ENCODE measurements at places on chromosomes 3 and 15. TPM values are rescaled to one million over a fixed set of nuclear protein-coding genes. Genes with fewer than 3 reads are reported as not detected.

DNA sequence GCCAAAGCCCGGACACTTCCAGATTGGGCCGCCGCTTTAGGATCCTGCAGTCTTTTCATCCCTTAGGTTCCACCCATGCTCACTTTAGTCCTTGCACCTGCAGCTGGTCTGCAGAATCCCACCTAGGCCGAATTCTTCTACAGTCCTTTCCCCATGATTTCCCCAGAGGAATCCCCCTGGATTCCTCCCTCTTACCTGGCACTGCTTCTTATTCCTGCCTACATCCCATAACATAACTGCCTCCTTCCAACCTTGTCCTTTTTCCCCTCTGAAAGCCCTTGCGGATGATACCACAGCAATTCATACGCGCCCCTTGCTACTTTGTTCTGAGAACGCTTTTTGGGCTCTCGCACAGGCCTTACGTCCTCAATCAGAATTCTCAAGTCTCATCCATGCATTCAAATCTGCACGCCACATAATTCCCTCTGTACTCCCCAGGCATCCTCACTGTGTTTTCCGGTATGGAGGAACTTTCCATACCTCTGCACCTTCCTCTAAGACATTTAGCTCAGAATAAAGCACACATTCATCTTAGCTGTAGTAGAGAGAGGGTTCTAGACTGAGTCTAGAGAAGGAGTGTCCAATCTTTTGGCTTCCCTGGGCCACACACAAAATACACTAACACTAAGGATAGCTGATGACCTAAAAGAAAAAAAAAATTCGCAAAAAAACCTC is 619 bp downstream of the EIF2AK4 start:
- no peak for DNase-seq

- DNase-seq = no peak
These were observed 53.2 kb upstream of the PPARG start for GRCh38 chr3:12235691-12236090.

ACAN gene
- 0.20 TPM for total RNA-seq

- DNase-seq = peak; percentile 30
These were observed 31.9 kb downstream of the TNK2 start for GRCh38 chr3:195876297-195877064.

GRCh38 chr3:146928421-146929059 is 323.4 kb upstream of the PLSCR5 start:
- DNase-seq = no peak

DNA sequence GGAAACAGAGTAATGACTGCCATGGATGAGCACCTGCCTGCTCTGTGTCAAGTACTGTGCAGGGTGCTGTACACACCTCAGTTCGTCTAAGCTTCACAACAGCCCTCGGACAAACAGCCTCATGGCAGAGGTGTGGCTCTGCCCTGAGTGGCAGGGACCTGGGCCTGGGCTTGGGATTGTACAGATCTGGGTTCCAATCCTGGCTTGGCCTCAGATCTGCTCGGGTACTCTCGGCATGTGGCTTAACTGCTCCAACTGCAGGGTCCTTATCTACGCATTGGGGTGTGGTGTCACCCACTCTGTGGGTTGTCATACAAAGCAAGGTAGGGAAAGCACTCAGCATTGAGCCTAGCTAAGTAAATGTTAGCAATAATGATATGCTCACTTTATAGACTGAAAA is 46.6 kb upstream of the SEC13 start:
- no peak for DNase-seq

GRCh38 chr3:66378256-66378655 is 122.6 kb downstream of the LRIG1 start:
- DNase-seq = no peak

- DNase-seq = no peak
These were observed 15.5 kb downstream of the SLCO2A1 start for GRCh38 chr3:134014270-134014669.

DNA sequence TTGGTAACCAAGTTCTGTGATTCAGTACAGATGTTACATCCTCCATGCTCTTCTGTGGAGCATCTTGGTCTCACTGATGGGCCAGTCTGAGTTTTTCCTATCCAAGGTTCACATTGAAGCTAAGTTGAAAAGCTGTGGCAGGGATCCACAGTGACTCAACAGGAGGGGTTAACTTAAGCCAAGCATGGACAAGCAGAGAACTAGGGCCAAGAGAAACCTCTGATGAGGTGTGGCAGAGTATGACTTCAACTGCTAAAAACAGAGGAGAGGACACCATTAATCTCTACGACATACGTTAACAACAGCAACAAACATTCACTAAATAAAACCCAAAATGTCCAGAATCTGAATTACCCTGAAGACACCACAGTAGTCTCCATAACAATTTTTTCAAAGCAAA is 268.1 kb upstream of the UBE2E2 start:
- no peak for DNase-seq

LINS1 gene
- 9.5 TPM for total RNA-seq

DNA sequence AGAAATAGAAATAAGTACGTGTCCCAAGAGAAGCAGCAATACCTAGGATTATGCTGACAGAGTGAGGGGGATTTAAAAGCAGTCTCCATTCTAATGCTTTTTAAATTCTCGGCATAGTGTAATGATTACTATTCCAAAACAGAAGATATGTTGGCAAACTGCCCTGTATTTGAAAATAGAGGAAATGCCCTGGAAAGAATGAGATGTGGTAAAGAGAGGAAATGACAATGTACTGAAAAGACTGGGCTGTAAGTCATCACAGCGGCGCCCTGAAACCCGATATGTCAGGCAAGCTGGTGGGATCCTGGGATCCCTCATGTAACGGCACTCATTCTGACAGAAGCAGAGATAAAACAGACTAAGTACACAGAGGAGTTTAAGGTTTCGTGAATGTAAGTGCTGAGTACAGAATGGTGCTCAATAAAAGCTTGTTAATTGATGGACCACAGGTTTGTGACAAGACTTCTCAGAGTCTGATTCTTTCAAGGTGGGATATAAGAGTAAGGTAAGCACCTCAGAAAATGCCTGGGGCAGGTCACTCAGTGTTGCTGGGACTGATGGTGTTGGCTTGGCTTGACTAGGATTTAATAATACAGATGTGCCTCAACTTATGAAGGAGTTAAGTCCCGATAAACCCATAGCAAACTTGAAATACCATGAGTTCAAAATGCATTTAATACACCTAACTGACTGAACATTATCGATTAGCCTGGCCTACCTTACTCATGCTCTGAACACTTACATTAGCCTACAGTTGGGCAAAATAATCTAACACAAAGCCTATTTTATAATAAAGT is 91.4 kb downstream of the NFKBIZ start:
- peak; percentile 34 for DNase-seq

GRCh38 chr15:39736412-39737195 is 46.0 kb downstream of the FSIP1 start:
- no peak for DNase-seq

GTF2E1 gene
- 12.5 TPM for total RNA-seq

DNA sequence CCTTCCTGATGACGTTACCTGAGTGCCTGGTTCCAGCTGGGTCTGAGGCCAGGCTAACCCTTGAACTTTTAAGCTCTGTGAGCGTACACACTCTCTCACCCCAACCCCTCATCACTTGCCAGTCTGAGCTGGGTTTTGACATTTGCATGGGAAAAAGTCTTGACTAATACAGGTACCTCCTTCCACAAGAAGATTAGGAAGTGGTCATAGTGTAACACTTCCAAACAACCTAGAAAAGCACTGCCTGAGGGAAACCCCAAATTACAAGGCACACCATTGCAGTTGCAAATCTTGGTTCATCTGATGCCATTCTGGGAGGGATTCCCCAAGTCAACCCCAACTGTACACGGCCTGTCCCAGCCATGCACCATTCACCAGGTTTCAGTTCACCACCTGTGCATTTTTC is 499.8 kb downstream of the FOXP1 start:
- DNase-seq = no peak

DNA sequence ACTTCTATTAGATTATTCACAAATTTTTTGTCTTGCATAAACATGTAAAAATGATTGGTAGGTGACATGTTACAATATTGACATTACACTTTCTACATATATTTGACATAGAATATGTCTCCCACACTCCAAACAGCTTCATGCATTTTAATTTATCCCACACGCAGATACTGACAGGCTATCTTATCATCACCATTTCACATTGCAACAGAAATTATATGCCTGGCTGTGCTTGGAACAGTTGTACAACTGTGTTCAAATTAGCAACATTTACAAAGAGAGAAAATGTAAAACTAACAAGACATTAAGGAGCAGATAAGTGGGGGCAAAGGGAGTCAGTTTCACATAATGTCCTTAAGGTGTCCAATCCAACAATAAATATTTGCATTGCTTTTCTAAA is 1208.5 kb downstream of the NSUN3 start:
- DNase-seq = no peak

Data from mucosa of gallbladder (tissue), 1 donor.